ENCODE measurements at places on chromosomes 16 and 17.

DNA sequence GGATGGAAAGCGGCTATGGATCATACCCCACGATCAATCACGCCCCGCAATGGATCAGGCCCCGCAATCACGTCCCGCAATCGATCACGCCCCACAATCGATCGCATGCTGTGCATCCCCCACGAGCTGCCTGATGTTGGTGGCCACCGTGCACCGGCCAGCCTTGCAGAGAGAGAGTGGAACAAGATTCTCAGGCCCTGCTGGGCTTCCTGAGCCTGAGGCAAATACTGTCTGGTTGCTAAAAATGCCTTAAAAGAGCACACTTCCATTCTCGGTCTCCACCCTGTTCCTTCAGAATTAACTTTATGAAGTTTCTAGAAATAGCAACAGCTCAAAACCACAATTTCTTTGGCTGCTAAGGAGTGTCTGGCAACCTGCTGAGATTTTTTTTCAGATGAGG lies 81.5 kb downstream of the VPS53 start:
- DNase-seq: no peak

- DNase-seq: no peak
Observed at GRCh38 chr17:15348021-15348420, 6.6 kb upstream of the TEKT3 start.

- DNase-seq: no peak
Observed at GRCh38 chr16:57838161-57838560, 35.9 kb upstream of the KIFC3 start.

DNA sequence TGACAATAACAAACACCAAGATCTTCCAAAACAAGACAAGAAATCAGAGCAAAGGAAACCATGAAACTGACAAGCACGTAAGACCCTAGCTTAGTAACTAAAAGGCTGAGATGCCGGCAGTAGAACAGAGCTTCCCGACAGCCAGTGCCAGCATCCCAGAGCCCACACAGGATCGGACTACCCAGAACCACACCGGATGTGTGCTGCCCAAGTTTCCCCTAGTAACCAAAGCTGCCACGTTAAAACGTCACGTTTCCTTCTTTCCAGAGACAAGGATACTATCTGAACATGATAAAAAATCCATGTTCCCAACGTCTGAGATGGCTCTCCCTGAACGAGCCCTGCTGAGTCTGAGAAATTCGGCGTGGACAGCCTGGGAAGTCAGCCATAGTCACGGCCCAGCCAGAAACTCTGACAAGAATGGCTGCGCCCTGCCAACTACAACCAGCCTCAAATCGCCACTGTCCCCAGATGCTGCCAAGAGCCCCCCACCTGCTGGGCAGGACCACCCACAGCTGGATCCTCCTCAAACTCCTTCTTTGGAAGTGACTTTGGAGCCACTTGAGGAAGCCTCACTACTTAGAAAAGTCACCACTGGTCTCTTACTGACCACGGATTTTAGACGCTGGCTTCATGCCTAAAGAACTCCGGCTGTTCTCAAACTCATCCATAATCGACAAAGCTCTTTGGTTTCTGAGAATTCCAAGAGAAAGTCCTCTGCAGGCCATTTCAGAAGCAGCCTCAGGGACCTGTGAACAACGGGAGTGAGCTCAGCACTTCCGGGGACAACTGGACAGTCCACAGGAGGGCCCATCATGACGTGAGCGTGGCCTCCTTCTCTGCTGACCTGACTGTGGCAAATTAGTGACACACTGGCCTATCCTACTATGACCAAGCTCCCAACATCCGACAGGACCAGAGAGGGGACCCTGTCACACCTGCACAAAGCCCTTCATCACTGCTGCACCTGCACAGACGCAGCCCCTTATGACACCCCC lies 16.7 kb downstream of the CCDC57 start:
- DNase-seq: no peak
